Activated CD4-positive, alpha-beta T cell treated with anti-CD3 and anti-CD28 coated beads, Interleukin-2, amount 10 ng/mL, durations not matched to agents 7 days and 5 days (primary cell): ENCODE measurements at places on chromosomes 4 and X.

DNA sequence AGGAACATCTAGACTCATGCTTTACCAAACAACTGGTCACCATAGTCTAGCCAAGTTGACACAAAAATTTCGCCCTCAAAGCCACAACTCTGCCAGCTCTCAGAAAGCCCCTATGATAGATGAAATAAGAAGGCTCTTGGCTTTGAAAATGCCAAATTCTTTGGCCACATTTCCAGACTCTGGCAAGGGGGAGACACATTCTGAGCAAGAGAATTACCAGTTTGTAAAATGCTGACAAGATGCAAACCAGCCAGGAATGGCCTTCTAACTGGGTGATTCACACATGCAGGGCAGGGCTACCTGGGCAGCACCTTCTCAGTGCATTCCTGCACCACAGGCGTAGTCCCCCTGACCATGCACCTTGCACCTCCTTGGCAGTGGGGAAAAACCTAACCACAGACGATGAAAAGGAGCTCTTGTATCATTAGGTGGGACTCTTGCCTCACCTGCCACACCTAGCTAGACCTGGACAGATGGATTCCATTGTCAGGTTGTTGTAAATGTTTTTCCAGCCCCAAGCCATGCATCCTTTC, 77.4 kb upstream of the CPEB2 start:
- DNase-seq = peak; percentile 17

- no peak for DNase-seq
Observed at GRCh38 chr4:77880784-77881183, 18.2 kb downstream of the MRPL1 start.

DNA sequence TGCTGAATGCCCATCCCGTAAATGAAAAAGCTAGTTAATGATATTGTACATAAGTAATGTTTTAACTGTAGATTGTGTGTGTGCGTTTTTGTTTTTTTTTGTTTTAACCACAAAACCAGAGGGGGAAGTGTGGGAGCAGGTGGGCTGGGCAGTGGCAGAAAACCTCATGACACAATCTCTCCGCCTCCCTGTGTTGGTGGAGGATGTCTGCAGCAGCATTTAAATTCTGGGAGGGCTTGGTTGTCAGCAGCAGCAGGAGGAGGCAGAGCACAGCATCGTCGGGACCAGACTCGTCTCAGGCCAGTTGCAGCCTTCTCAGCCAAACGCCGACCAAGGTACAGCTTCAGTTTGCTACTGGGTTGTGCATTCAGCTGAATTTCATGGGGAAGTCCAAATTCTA, at the start of gene SPP1:
TSS of gene SPP1 (plus strand) at position 249 of the 400 bp plus-strand sequence. CDS start 1,182 bp downstream, outside the sequence.
- peak; percentile 28 for DNase-seq

DNA sequence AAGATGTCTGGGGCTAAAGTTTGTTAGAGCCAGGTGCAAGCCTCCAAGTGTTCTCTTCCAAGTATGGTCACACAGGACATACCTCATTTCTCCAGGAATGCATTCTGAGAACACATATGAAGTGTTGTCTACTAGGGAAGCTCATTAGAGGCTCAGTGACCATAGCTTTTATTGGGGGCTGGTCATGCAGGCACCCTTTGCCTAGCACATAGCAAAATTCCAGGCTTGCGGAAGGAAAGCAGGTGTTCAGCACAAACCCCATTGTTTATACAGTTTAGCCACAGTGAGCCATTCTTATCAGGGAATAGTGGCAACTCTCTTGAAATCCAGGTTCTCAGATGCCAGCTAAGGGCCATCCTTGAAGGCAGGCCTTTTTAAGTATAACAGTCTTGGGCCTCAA, 339.4 kb upstream of the ZCCHC13 start:
- DNase-seq = no peak

GRCh38 chr4:185709802-185710486, 102.0 kb downstream of the SORBS2 start:
- no peak for DNase-seq

DNA sequence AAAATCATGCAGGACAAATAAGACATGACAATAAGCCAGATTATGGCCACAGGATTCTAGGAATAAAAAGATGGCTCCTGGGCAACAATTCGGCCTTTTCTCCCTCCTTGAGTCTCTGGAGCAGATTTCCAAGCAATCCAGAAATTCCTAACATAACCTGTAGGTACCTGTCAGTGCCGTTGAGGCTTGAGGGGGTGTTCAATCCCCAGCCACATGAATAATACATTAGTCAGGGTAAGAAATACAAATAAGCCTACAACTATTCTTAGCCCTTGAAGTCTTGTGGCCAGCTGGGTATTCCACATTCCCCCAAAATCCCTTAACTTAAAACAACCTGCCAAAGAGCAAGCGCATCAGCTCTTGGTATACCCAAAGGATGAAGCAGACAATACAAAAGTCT, 9.7 kb downstream of the CXorf38 start:
- DNase-seq = no peak

- DNase-seq = no peak
Observed at GRCh38 chr4:10196191-10196590, 79.6 kb upstream of the WDR1 start.

DNA sequence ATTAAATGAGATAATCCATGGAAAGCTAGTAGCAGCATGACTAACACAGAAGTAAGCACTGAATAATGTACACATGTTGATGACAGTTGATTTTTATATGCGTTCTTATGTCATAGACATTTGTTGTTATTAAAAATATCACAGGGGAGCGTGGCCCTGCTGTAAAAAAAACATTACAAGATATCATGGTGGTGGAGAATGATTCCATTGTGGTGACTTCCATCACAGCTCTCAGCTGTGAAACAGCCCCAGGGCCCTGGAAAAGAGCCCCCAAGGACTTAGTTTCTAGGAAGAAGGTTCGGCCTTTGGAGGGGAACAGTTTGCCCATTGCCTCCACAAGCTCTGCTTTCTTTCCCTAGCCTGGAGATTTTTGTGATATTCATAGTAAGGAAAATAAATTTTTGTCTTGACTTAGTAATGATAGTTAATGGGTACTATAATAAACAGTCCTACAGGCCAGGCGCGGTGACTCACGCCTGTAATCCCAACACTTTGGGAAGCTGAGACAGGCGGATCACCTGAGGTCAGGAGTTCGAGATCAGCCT, 49.9 kb downstream of the FAM114A1 start:
- no peak for DNase-seq

DNA sequence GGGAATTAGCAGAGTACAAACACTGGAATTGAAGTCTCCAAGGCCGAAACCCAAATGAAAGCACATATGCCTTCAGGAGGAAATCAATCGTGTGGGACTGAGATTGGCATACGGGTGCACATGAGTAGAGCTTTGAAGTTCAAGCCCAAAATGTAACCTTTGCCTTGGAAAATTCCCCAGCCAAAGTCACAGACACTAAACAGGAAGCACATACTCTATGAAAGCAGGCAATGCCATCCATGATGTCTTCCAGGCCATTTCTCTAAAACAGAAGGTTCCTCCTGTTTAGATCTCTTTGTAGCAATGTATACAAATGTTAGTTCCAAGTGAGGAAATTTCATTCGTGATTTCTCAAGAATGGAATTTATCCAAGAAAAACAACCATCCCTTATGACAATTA, 162.5 kb downstream of the COL4A6 start:
- no peak for DNase-seq

DNA sequence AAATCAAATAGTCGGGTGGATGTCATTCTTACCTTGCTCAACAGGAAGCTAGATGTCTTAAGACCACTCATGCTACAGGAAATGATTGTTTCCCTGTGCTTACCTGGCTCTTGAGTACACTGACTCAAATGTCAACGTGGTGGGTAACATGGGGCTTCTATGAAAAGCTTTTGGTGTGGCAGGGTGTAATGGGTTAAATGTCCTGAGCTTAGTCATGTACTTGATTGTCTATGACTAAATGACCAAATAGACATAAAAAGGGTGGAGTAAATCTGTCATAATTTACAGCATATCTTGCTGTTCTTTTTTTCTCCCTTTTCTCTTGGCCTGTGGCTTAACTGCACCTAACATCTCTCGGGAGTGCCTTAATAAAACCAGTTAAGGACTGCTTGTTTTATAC, 44.9 kb downstream of the CCNG2 start:
- DNase-seq = no peak

GRCh38 chrX:140715787-140716186, 6.2 kb downstream of the LINC00632 start:
- DNase-seq = no peak

DNA sequence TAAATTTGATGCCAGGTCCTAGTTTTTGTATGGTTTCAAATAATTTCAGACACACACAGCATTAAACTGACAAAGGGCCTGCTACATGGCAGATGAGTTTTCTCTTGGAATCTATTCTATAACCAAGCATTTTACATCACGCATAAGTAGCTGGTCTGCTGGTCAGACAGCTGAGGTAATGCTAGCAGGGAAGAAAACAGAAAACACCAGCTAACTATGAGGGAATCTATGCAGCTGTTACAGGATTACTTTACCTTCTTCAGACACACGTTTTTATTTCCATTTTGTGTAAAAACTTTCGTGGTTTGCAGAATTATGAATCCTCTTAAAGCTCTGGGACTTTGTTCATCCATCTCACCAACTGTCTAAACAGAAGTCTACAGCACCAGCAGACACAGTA, 42.0 kb downstream of the MFAP3L start:
- no peak for DNase-seq

- no peak for DNase-seq
Observed at GRCh38 chr4:3828546-3828945, 62.4 kb downstream of the ADRA2C start.

- DNase-seq = peak; percentile 52
Observed at GRCh38 chr4:107824350-107825071, at the start of gene SGMS2. Gene SGMS2 (plus strand): TSS chr4:107824932. CDS start chr4:107895554, 70,622 bp downstream.

DNA sequence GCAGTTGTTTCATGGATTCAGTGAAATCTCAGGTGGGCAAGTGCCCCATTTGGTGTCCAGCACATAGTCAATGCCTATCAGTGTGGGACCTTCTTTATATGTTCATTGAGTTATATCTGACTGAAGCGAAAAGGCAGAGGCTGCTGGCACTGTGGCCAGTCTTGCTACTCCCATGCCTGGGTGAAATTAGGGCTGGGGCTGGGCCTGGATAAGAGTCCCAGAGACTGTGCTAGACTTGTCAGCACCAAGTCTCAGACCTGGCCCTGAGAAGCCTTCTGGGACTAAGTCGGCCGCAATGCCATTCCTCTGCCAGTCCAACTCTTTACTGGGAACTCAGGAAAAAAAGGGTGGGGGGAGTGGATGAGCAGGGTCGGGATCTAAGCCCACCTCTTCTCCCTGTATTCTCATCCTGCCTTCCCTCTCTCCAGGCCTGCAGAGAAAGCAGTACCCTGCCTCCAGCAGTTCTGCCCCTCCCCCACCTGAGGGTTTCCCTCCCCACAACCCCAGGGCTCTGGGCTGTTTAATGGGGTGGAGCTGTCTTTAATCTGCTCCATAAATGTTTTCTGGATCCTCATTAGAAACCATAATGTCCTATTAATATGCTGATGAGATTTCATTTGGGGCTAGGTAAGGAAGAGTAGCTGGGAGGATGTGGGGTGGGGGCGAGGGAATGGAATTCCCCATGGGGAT, 153.5 kb upstream of the PJA1 start:
- DNase-seq = no peak

GRCh38 chr4:52861171-52861823, 820 bp upstream of the RASL11B start:
- DNase-seq = no peak

DNA sequence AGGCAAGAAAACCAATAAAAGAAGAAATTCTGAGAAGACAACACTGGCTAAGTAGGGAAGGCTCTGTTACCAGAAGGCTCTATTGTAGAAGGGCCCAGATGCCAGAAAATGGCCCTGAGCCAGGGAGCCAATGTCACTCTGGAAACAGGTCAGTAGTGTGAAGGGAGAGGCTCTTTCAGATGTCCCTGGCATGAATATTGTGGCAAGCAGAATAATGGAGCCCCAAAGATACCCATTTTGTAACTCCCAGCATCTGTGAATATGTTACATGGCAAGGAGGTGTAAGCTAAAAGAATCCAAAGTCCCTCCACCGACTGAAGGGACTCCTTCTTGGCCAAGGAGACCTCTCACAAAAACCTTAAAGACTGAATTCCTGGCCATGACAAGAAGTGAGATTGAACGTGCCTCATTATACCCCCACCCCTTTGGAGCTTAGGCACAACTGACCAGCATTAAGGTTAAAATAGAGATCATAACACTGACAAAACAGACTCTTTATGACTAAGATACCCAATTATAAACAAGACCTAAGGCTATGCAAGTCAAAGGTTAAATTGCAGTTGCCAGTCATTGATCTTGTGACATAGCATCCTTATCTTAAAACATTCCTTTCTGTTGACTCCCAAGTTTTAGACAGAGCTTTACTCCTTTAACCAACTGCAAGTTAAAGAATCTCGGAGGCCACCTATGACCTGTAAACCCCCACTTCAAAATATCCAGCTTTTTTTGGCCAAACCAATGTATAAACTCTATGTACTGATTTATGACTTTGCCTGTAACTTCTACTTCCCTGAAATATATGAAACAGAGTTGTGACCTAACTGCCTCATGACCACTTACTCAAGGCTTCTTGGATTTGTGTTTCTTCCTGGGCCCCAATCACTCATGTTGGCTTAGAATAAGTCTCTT, 42.2 kb upstream of the SMIM10 start:
- DNase-seq = no peak

DNA sequence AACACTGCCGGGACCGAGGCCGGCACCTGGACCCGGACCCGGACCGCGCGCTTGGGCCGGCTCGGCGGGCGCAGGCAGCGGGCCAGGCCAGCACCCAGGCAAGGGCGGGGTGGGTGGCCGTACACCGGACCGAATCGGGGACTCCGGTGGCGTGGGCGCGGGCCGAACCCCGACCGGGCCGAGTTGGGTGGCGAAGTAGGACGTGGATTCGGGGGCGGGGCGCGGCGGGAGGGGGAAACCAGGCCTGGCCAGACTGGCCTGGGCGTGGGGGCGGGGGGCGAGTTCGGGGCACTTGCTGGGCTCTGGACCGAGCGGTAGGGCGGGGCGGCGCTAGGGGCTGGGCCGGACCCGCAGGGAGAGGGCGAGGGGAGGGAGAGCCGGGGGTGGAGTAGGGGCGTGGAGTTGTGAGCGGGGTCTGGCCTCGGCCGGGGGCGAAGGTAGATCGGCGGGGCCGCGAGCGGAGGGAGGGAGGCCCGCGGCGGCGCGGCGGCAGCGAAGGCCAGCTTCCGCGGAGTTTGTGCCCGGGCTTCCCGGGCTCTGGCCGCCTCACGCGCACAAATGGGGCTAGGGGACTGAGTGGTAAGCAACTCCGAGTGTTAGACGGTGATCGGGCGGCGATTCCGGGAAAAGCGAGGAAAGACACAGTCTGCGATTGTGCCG, 1.8 kb upstream of the BCORL1 start:
- no peak for DNase-seq

GRCh38 chr4:123478859-123479345, 82.3 kb downstream of the SPRY1 start:
- DNase-seq = no peak

DNA sequence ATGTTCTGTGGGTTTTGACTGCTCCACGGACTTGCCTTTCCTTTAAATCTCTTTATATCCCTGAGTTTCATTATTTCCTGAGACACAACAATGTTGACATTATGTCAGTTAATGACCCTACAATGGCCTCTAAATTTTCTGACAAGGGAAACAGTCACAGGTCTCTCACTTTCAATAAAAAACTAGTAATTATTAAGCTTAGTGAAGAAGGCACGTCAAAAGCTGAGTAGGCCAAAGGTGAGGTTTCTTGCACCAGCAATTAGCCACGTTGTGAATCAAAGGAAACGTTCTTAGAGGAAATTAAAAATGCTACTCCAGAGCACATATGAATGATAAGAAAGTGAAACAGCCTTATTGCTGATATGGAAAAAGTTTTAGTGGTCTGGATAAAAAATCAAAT, 930.2 kb upstream of the GRID2 start:
- DNase-seq = no peak
